Stimulated activated CD8-positive, alpha-beta memory T cell treated with anti-CD3 and anti-CD28 coated beads, Interleukin-4, amount 100 ng/mL, for 24 hours (primary cell): ENCODE measurements at places on chromosomes 2 and 18.

DNA sequence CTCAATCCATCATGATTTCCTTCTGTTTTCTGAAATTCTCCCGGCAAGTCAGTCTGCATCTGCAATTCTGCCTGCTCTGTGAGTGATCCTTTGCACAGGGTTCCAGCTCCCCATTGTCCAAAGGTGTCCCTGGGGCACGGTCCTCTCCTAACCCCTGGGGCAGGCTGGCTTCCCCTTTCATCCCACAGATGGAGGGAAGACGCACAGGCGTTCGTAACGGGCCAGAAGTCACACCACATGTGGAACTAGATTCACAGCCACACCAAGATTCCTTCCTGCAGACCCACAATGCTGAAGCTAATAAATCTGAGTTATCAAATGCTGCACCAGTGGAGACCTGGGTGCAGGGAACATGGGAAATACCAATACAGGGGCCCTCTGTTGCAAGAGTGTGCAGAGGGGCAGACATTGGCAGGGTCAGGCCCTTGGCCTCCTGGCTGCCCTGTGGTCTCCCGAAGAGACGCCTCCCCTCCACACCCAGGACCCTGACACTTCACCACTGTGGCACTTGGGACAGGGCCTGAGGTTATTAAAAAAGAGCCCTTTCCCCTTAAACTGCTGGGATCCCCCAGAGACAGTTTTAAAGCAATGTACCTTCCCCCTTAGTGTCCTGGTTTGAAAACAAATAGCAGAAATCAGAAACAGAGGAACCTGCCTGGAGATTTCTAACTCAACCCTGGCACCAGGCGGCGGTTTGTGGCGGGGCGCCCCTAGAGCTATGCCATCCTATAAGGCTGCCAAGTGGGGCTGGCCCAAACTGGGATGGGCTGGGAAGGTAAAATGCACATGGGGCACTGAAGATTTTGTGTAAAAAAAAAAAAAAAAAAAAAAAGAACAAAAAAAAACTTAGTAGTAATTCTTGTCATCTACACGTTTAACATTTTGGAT lies 15.4 kb downstream of the ZNF516 start:
- DNase-seq, result no peak

DNA sequence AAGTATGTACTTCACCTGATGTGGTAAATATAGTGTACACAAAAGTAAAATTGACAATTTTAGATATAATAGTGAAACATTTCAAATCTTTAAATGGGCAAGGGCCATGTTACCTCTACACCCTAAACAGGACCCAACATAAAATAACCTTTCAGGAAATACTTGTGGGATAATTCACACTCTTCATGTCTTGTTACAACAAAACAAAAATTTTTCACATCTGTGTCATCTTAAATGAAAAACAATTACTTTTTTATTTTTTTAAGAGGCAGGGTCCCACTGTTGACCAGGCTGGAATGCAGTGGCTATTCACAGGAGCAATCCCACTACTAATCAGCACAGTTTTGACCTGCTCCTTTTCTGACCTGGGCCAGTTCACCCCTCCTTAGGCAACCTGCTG lies 42.1 kb downstream of the SRBD1 start:
- DNase-seq, result no peak

- DNase-seq, result no peak
Observed at GRCh38 chr2:15714609-15715008, 122.9 kb downstream of the DDX1 start.

DNA sequence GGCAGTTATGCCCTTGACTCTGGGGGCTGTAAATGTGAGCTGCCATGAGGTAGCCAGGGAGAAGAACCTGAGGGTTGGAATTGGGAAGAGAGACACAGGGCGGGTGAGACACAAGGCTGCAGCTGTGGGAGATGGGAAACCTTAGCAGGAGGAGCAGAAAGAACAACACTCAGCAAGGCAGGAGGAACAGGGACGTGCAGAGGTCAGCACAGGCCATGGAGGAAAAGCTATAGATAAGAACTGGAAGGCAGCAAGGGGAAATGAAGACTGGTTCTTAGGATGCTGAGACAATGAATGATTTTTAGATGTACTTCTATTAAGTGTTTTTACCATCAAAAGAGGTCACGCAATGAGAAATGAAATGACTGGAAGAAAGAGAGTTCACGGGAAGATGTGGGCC lies 80.2 kb downstream of the USP40 start:
- DNase-seq, result no peak

DNA sequence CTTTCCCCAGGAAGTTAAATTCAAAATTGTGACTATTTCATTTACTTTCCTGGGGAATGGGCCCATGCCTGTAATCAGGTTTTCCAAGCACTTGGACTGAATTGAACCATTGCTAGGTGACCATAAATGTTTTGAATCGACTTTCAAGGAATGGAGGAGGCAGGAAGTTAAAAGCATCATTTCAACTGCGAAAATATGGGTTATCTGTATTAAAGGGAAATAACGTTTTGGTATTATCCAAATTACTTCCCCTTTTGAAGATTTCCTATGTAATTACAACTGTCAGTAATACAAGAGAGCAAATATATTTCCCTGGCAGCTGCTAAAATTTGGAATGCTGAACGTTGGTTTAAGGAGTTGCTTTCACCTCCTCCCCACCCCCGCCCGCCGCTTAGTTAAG lies 19.0 kb downstream of the PNO1 start:
- DNase-seq, result no peak

- DNase-seq, result no peak
Observed at GRCh38 chr2:217816396-217816869, 186.4 kb downstream of the TNS1 start.

DNA sequence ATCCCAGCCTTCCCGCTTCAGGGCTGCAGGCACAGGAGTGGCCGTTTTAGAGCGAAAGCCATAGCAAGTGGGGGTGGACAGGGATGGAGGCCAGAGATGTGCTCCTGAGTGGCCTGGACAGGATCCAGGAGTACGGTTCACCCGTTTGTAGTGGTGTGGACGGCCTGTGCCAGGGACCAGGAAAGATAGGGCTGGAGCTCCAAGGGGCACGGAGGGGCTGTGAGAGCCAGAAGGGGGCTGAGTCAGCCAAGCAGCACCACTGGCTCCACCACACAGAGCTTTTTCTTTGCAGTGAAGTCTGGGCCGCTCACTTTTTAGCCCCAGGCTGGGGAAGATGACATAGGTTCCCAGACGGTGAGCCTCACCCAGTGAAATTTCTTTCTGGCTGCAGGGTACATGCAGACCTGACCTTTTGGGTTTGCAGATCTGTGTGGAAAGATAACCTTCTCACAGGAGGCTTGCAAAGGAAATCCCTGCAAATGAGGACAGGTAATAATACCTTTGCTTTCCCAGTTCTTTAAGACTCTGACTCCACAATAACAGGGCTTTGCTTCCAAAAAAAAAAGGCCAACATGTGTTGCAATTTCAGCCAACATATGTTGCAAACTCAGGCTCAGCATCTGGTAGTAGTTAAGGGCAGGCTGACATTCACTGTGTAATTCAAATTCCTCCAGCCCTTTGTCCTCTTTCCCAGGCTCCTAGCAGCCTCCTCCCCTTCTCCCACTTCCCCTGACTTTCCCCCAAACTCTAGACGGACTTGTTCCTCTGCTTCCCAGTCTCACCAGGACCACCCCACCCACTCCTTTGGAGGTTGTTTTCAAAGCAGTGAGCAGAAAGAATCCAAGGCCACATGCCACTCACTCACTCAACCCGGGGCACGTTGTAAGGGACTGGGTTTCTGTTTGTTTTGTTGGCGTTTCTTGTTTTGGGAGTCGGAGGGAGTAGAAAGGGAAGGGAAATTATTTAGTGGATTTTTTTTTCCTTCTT lies 20.3 kb upstream of the LAPTM4A start:
- DNase-seq, result no peak

DNA sequence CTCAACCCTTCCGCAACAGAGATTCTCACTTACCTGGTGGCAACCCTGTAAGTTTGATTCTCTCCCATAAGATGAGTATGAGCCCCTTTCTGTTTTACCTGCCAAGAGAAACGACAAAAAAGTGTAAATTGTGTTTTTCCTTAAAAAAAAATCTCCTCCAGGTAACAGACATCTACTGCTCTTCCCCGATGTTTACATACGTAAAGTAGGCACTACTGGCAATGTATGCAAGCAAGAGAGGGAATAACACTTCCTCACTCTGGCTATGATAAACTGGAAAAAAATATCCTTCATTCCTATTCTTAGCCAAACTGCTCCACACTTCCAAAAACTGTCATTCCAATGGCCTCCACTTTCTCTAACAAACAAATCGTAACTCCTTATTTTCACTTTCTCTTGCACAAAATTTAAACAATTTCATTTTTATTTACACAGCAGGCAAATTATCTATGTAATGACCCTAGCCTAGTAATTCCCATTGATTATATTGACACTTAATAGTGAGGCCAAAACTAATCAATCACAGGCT lies 184.5 kb downstream of the TCF4 start:
- DNase-seq, result no peak

GRCh38 chr2:98730053-98730706 lies 752 bp downstream of the MGAT4A start:
- DNase-seq, result peak; percentile 22

DNA sequence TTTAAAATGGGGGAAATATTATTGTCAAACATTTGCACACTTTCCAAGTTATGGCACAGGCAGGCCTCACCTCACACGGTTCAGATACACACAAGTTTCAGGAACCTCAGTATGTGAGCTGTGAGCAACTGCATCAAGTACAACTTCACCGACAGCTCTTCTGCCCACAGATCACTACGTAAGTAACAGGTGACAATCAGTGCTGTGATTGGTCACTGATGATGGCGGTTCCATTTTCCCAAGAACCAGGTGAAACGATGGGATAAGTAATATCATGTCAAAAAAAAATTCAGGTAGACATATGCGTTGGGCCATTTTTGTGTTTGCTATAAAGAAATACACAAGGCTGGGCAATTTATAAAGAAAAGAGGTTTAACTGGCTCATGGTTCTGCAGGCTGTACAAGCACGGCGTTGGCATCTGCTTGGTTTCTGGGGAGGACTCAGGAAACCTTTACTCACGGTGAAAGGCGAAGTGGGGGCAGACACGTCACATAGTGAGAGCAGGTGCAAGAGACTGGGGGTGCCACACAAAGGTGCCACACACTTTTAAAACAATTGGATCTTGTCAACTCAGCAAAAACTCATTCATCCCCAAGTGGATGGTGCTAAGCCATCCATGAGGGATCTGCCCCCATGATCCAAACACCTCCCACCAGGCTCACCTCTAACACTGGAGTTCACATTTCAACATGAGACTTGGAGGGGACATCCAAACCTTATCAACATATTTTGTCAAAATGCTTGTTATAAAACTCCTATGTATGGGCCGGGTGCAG lies 57.9 kb downstream of the LPIN2 start:
- no peak for DNase-seq

- no peak for DNase-seq
Observed at GRCh38 chr2:241489733-241490680, 18.4 kb downstream of the STK25 start.

DNA sequence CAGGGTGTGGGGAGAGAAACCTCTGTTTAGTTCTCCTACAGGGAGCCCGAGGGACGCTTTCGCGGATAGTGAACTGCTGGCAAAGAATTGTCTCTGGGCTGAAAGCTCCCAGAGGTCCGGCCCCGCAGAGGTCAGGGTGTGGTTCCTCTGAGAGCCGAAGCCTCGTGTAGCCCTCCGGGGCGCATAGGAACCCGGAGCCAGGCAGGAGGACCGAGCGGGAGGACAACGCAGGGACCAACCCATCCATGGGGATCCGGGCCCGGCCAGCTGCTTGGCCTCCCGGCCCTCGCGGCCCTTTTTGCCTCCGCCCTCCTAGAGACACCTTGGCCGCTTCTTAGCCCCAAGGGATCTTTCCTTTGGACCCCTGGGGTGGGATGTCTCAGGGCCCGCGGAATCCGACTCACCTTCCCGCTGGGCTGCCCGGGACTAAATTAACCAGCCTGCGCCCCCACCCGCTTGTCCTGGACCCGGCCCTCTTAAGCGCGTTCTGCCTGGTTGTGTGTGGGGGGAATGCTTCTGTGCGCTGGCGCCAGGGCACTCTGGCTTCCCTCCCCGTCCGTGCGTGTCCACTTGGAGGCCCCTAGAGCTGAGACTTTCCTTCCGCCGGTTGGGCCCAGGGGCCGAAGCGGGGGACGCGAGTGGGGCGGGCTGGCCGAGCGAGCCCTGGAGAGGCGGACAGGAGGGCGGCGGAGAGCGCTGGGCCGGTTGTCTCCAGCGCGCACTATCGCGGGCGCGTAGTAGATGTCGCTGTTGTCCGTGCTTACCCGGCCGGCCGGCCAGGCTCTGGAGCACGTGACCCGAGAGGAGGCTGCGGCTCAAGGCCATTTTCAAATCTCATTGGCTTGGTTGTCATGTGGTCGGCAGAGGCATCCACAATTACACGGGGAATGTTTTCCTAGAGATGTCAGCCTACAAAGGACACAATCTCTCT lies at the start of gene HOXD10:
HOXD10 (plus strand) TSS at position 896 of the 931 bp plus-strand sequence. CDS start 56 bp downstream, outside the sequence.
- DNase-seq, result no peak

DNA sequence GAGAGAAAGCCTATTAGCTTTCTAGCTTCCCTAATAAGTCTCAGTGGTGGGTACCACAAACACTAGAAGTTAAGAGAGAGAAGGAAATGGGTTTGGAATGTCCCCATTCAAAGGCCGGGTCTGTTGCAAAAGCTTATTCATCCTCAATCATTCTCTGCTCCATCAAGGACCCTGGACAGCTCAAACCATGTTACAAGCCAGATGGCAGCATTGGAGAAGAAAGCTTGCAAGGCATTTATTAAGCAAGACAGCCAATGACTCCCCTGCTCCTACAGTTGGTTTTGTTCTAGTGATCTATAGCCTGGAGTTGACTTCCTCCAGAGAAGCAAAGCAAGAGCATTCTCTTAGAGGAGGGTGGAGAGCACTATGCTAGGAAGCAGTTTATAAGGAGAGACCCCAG lies 86.9 kb upstream of the LMAN1 start:
- no peak for DNase-seq

- no peak for DNase-seq
Observed at GRCh38 chr2:61013382-61013781, 4.1 kb upstream of the PEX13 start.

GRCh38 chr2:27086724-27087593 lies at the start of gene KHK:
TSS of gene KHK (plus strand) at chr2:27086772. CDS start at chr2:27087260, 488 bp downstream.
- no peak for DNase-seq

GRCh38 chr2:105861200-105861599 lies 116.5 kb downstream of the NCK2 start:
- no peak for DNase-seq

DNA sequence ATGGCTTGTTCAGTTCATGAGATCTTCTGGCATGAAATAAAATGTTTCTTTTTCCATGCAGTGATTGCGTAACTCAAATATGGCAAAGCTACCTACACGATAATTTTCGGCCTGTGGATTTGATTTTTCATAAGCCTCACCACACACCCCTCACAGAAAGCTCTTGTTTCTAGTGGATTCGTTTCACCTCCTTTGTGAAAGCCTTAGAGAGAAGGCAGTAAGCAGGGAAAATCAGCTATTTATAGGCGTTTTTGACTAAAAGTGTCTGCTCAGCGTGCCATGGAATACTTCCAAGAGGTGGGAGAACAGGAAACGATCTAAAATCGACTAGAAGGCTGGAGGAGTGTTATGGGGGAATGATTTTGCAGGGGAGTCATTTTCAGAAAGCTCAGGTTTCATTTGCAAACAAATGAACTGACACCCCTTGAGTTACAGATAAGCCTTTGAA lies 417.9 kb downstream of the TGIF1 start:
- no peak for DNase-seq

GRCh38 chr18:8686611-8687010 lies 18.7 kb upstream of the MTCL1 start:
- DNase-seq, result no peak
